Stimulated activated CD8-positive, alpha-beta memory T cell treated with anti-CD3 and anti-CD28 coated beads, Interleukin-2, amount 100 ng/mL, for 1 hour (primary cell): ENCODE measurements at places on chromosomes 3 and 15.

- DNase-seq, result no peak
Observed at GRCh38 chr3:38000242-38000916, 9.8 kb downstream of the VILL start.

DNA sequence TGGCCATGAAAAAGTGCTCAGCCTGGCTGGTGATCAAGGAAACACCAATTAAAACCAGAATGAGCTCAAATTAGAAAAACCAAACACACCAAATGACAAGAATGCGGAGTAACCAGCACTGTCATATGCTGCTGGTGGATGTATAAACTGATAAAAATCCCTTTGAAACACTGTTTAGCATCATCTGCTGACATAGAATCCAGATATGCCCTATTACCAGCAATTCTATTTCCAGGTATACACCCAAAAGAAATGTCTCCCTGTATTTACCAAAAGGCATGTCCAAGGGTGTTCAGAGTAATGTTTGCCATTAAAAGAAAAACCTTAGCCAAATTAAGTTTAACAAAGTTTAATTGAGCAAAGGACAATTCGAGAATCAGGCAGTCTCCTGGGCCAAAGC is 138.6 kb downstream of the FMN1 start:
- DNase-seq, result no peak

- no peak for DNase-seq
Observed at GRCh38 chr3:100098784-100099070, 15.6 kb downstream of the FILIP1L start.

DNA sequence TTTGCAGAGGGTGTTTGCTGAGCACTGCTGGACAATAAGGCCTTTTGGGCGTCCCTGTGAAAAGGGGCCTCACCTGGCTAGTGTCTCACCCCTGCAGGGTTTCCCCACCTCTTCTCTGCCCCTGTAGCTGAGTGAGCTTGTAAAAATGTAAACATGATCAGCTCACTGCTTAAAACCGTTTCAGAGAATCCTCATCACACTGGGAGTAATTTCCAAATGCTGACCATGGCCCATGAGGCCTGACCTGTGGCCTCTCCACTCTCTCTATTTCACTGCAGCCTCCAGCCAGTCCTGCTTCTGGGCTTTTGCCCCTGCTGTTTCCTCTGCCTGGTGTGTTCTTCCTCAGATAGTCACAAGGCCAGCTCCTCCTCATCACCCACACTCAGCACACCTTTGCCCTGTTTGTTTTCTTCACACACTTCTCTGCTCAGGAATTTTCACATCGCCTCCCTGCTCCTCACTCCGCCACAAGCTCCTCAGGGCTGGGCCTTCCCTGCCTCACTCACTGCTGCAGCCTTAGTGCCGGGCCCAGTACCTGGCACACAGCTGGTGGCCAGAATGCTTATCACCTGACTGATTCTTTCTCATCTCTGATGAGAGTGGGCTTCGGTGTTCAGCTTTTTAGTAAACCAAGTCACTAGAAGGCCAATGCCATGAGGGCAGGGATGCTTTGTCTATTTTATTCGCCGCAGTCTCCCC is 79.3 kb upstream of the SEC13 start:
- no peak for DNase-seq

DNA sequence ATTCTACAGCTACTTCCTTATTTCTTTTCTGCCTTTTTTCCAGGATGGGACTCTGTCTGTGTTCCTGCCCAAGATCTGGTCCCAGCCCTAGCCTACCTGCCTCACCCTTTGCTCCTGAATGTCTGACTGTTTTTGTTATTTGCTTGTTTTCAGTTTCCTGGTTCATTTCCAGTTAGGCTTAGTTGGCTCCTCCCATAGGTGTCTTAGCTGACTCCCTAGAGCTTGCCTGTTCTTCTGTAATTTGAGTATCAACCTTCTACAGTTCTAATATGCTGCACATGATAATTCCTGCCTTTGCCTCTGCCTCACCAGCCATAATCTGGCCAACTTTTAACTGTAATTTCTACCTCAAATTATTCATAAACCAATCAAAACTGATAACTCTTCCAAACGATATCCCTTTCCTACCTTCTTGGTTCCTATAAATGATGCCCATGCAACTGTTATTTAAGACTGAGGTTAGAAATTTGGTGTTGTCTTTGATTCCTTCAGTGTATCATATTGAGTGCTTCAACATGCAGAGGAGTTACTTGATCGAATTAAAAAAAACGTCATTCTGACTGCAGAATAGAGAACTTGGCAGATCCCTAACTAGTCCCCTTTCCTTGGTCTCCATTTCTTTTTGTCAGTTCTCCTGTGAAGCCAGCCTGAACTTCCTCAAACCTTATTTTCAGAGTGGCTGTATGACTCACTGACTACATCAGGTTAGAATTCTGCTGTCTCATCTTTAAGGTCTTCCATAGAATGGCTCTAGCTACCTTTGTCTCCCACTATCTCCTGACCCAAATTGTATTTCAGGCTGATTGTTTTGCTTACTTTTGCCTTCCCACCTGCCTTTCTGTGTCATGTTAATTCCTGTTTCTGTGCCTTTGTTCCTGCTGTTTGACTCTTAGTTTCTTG is 8.4 kb downstream of the GOLM2 start:
- no peak for DNase-seq

- DNase-seq, result no peak
Observed at GRCh38 chr15:22992024-22992326, 11.8 kb upstream of the CYFIP1 start.

DNA sequence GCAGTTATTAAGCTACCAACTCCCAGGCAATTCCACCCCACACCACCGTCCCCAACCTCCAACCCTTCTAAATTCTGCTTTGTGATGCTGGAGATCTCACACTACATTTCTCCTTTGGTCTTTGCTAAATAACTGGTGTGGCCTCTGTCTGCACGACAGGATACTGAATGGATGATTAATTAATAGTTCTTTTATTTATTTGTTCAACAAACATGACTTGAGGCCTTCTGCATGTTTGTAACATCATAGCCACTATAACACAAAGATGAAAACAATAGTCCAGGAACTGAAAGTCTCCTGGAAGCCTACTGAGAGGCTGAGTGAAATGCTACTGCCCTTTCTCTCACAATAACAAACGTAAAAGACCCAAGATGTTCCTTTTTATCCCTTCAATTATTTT is 609.5 kb upstream of the UBE2E2 start:
- DNase-seq, result no peak

- no peak for DNase-seq
Observed at GRCh38 chr3:157650172-157650571, 147.0 kb upstream of the VEPH1 start.

- DNase-seq, result no peak
Observed at GRCh38 chr15:96360581-96361308, 30.2 kb downstream of the NR2F2 start.

DNA sequence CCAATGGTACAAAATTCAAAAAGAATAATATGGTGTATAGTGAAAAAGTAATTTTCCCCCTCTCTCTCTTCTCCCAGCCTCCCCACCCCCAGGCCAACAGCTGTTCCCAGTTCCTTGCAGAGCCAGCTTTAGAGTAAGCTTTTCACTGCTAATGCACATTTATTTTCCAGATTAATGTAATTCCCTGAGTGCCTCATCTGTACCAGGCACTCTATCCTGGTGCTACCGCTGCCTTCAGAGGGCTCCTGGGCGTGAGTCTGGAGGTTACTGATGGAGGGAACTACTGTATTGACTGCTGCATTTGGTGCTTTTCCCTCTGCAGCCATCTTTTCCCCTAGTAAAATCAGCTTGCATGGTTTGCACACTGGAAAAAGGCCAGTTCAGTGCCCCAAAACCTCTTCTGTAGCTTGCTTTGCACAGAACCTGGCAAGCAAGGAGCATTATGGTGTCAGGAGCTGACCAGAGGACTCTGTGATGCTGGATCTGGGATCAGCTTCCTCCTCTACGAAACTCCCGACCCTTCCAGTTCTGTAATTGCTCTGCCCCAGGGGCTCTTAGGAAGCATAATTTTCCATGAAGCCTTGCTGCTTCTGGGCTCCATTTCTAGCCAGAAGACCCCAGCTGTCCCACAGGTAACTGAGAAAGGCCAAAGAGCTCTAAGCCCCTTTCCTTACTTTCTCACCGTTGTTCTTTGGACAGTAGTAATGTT is 8.5 kb upstream of the USP3 start:
- no peak for DNase-seq

GRCh38 chr15:50484781-50485180 is 60.6 kb downstream of the USP8 start:
- DNase-seq, result no peak

DNA sequence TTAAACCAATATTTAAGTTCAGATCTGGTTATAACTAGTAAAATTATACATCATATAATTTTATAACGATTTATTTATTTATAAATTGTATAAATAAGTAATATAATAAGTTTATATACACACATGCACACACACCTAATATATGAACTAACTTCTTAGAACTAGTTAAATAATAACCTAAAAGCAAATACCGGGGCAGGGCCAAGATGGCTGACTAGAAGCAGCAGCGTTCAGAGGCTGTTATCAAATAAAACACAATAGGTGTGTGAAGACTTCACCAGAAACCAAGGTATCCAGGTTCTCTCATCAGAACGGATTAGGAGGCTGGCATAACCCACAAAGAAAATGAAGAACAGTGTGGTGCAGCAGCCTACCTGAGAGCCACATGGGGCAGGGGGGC is 653.6 kb upstream of the CBLB start:
- DNase-seq, result no peak

DNA sequence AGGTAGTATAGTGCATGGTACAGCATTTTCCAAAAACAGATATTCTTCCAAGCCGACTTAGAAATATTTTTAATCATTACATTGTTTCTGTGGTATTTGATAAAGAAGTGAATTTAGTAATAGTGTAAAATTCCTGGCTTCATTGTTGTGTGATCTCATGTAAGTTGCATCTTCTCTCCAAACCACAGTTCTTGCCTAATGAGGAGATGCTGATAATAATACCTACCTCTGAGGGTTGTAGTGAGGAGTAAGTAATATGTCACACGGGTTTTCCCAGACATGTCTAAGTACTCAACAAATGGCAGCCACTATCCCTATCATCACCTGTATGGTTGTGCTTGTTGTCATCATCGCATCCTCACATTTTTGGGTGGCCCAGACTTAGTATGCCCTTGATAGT is 167.3 kb downstream of the SLCO3A1 start:
- no peak for DNase-seq

DNA sequence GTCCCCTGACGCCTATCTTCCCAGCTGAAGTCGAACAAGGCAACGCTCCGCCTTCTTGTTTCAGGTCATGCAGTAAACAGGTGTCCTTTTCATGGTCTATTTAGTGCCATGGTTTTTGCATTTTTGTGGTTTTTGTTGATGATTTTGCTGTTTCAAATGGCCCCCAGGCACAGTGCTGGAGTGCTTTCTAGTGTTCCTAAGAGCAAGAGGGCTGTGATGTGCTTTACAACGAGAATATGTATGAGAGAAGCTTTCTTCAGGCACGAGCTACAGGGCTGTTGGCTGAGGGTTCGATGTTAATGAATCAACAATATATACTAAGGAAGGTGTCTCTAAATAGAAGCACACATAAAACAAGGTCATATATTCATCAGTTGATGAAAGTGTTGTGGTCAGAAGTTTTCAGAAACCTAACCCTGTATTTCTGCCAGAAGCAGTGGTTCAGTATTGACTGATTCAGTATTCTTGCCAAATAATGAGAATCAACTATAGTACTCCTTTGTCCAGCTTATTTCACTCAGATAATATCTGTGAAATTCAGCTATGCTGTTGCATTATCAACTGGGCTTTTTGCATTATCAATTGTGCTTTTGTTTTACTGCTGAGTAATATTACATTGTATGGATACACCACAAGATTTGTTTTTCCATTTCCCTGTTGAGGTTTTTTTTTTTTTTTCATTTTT is 18.5 kb downstream of the LIMD1 start:
- DNase-seq, result no peak

- no peak for DNase-seq
Observed at GRCh38 chr15:31364301-31365031, 37.8 kb downstream of the KLF13 start.

GRCh38 chr3:112858410-112859069 is 11.9 kb upstream of the CD200R1L start:
- no peak for DNase-seq

DNA sequence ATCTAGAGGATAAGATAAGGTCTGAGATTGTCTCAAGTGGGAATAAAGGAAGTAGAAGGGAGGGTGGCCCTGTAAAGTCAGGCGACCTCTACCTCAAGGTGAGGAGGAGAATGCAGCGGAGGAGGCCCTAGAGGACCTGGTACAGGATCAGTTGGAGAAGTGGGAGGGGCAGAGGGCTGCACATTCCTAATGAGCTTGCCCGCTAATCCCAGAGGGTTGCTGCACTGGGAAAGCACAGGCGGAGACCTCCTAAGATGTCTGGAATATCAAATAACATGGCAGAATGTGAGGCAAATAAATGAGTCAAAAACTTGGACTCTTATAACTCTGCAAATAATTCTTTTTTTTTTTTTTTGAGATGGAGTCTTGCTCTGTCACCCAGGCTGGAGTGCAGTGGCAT is 30.2 kb upstream of the VPS8 start:
- DNase-seq, result no peak

DNA sequence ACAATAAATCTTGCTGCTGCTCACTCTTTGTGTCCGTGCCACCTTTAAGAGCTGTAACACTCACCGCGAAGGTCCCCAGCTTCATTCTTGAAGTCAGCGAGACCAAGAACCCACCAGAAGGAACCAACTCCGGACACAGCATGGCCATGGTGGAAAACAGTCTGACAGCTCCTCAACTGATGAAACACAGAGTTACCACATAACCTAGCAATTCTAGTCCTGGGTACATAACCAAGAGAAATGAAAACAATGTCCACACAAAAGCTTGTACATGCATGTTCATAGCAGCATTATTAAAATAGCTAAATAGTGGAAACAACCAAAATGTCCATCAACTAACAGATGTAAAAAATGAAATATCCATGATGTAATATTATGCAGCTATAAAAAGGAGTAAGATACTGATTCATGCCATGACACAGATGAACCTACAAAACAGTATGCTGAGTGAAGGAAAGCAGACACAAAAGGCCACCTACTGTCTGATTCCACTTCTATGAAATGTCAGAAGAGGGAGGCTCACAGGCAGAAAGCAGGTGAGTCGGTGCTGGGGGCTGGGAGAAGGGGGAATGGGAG is 36.8 kb downstream of the VGLL4 start:
- no peak for DNase-seq

DNA sequence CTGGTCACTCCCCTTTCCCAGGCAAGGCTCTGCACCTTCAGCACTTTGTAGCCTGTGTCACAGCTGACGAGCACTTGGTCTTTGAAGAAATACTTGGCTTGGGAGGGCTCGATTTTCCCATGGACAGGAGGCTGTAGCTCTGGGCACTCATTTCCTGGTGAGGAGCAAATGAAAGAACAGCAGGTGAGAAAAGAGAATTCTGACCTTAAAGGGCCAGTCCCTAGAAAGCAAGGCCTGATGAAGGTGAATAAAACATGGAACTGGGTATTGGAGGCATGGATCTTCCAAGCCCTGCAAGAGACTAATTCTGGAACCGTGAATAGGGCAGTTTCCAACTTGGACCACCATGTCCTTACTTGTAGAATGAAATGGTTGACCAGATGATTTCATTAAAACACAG is 39.9 kb downstream of the MASP1 start:
- no peak for DNase-seq

DNA sequence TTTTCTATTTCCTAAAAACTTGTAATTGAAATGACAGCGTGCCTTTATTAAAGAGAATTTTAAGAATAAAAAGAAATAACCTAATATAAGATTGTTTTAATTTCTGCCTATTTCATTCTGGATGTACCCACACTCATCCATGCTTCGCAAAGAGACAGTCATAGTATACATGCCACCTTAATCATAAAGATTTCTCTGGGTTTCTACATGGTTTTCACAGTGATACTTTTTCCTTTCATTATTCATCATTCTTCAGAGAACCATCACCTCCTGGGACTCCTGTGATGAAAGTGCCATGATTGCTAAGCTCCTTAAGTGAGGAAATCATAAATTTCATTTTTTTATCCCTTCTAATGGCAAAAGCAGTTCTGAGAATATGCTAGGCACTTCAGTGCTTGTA is 4.3 kb upstream of the CCR8 start:
- DNase-seq, result no peak
